ENCODE measurements at places on chromosomes 5 and 9.

DNA sequence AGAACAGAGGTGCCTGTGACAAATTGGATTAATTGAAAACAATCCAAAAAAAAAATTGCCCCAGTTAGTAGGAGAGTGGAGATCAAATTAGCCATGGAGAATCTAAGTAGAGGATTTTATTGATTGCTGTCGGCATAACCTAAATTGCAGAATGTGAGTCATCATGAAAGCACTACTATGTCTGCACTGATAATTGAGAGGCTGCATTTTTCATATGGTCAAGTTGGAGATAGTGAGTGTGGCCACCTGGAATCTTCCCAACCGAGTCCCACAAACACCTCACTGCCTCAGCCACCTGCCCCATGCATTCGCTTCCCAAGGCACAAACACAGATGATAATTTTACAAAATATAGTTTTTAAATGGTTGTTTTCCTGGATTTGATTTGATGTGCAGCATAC, 123.7 kb downstream of the NTRK2 start:
- no peak for DNase-seq

GRCh38 chr5:149062371-149063016, 368 bp downstream of the SH3TC2 start:
- DNase-seq = no peak

DNA sequence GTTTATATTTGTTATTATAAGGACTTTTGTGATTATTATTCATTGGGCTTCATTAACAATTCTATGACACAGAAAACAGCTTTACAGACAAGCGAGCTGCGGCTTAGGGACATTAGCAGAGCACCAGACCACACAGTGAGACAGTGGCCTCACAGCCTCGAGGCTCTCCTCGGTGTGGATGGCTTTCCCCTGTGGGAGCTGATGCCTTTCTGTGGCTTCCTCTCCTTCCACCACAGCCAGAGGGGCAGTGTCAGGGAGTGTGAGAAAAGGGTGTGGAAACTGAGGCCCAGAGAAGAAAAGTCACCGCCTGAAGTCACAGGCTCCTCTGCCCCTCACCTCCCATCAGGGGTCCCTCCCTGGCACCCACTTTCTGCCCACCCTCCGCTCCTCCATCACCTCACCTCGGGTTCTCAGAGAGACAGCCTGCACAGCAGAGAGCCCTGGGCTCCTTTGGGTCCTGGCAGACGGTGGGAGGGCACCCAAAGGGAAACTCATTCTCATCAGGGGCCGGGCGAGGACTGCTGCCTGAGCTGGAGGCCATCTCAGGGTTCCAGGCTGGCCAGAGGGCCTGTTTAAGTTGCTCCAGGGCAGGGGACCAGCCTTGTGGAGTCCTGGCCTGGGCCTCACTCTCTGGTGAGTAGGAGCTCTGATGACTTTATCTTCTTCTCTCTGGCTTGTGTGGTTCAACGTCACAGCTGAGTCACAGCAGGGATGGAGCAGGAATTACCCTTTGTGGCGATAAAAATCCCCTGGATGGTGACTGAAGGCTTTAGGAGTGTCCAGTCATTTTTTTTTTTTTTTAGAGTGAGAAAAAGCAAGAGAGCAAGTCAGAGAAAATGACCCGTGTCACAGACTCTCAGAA, 830 bp downstream of the TRAF1 start:
- DNase-seq = no peak

- DNase-seq = no peak
These were observed 787.8 kb upstream of the FAM174A start for GRCh38 chr5:99747342-99747741.

DNA sequence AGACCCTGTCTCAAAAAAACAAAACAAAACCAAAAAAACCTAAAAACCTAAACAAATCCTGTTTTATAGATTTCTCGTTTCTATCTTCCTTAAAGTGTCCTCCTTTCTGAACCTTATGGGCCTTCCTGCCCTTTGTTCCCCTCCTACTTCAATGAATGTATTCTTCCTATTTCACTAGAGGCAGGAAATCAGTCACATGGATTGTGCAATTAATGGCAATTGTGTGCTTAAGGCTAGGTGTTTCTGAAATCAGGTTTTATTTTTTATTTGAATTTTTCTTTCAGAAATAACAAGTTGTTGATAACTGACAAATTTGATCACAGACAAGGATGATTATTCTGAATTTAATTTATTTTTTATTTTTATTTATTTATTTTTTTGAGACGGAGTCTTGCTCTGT, 220.6 kb upstream of the SEMA6A start:
- DNase-seq = no peak

DNA sequence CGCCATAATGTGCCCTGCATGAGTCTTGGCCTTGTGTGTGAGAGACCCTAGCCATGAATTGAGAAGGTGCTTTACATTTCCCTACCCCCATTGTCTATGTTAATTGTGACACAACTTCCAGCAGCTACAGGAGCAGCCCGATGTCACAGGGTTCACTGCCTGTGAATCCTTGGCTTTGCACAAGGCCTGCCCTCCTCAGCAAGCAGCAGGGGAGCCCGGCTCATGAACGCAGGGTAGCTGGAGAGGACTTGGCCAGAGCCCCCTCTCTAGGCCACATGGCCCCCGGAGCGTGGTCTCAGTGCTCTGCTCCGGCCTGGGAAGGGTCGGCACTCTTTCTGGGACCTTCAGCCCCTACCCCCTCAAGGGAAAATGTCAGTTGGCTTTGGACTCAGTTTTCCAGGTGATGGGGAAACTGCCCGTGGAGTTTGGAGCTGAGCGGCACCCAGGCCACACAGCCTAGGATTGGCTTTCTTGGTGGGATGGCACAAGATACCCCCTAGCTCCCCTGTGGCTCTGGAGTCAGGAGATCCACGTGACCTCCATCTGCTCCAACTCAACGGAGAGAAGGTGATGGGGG, 160.8 kb downstream of the DAB2IP start:
- DNase-seq = no peak

DNA sequence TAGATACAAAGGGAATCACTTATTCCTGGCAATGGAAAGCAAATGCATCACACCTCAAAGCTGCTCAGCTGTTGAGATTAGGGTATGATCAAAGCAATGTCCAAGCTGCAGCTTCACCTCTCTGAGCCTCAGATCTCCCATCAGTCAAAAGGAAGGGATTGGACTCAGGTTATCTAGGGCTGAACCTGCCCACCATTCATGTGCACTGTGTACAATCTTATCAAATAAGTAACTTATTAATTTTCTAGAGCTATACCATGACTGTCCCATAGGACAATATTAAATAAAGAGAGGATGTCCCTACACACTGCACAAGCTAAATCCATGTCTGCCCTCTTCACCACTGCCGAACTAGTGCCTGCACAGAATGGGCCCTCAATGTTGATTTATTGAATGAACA, 127.0 kb downstream of the HSD17B3 start:
- DNase-seq = no peak

- no peak for DNase-seq
These were observed 20.1 kb upstream of the LRRC14B start for GRCh38 chr5:170971-171800.

Data from gastrocnemius medialis (tissue), 4 donors.